AG10803 (cell line): ENCODE measurements at places on chromosomes 12 and 14.
A peak's percentile ranks its signal among the peaks of the same experiment; 100 is the strongest.

- DNase-seq = no peak
Observed at GRCh38 chr12:52066346-52067080, 3.3 kb upstream of the ATG101 start.

DNA sequence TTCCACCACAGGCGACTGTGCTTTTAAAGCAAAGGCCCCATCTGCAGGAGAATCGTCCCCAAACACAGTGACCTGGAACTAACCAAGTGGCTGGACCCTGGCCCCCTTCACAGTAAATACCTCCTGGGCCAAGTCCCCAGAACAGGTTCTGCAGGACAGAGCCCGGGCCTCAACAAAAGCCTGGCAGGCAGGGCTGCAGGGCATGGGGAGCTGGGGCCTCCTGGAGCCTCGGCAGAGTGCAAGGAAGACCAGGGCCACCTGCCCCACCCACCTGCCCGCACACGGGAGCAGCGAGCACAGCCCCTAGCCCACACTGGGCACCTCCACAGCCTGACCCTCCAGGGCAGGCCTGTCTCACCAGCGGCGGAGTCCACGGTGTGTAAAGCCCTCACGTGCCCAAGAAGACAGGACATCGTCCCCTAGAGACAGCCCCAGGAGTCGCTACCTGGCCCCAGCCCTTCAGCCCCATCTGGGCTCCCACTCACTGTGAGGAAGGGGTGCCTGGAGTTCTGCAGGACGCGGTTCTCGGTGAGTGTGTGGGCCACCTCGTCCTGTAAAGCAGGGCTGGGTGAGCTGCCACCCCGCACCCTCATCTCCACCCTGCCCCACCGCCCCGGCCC is 21.0 kb downstream of the AKT1 start:
- DNase-seq = no peak

GRCh38 chr12:22196236-22196635 is 138.3 kb downstream of the ST8SIA1 start:
- no peak for DNase-seq

- DNase-seq = no peak
Observed at GRCh38 chr12:51484119-51484518, 59.5 kb downstream of the SLC4A8 start.

DNA sequence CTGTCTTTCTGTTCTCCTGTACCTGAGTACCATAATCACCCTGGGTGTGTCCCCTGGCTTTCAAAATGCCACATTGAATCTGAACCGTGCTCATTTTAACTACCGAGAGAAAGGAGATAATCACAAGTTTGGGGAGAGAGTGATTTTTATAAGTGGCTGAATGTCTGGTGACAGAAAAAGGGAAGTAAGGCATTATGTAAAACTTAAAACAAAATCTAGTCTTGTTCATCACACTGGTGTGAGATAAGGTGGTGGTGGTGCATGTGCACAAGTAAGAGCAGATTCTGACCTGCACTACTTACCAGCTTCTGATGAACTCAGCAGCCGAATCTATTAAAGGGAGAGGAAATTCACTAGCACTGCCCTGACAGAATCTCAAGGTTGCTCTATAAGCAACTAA is 56.3 kb downstream of the SPPL3 start:
- DNase-seq = no peak

DNA sequence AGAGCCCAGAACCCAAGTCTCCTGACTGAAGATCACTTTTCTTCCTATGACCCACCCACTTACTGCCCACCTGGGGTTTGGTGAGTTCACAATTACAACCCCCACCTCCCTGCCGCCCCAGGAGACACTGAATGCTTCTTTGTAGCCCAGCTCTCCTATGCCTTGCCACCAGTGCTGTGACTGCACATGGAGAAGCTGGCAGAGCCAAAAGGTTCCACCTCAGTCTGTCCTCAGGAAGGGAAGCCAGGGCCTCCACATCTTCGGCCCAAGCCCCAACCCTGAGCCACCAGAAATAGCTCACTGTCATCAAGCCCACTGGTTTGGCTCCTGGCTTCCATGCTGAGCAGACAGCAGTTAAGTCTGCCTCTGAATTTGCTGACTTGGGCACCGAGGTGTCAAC is 25.6 kb downstream of the OTUB2 start:
- DNase-seq = no peak

DNA sequence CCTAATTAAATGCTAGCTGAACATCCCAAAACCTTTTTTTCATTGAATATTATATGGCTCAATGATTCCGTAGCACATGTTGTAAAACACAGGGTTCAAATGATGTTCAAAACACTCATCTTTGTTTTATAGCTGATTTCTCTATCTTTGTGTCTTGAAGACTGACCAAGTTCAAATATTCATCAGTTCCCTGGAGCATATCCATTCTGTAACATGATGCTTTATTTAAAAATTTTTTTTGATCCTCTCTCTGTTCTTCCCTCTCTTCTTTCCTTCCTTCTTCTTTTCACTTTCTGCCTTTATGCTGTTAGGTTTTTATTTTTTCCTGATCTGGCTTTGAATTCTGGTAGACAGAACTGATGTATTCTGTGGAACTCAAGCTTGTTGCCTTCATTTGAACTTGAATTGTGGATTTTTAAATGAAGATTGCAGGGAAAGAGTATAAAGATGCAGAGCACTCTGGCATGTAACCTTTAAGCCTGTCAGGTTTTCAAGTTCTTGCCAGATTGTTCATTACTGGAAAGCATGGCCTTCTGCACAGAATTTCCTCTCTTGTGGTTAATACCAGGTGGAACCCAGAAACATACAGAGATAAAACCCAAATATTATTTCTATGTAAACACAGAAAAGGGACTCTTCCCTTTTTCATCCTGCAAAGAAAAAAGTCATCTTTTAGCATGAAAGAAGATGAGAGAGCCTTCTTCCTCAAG is 39.5 kb downstream of the PROX2 start:
- DNase-seq = no peak

DNA sequence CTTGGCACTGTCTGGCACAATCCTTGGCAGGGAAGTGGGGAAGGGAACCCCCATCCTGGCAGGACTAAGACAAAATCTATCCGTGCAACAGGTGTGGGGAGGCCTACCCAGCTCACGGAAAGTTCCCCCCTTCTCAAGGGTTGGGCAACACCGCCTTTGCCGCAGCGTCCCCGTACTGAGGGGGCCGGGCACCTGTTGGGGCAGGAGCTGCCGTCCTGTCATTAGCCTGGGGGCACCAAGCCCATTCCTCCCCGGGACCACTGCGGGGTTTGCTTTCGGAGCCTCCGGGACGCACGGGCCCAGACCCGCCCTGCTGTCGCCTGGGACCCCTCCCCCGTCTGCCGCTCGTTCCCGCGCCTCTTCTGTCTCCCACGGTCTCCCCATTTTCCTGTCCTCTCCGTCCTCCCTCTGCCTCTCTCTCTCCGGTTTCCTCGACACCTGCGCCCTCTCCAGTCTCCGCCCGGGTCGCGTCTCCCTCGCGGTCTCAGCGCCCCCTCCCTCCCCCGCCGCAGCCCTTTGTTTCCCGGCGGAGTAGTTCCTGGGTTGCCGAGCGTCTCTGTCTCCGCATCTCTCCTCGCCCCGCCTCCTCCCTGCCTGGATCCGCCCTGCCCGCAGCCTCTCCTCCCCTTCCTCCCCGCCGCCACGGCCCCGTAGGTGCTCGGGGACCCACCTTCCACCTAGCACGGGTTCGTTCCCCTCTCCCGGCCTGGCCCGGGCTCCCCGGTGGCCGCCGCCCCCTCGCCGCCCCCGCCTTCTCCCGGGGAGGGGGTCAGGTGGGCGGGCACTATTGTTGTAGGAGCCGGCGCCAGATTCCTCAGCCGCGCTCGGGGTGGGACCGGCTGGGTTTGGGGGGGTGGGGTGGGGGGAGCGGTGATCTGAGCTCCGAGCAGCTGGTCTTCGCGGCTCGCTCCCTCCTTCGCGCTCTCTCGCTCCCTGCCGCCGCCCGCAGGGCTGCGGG is at the start of gene CACNB3:
TSS of gene CACNB3 (plus strand) at position 624 of the 958 bp plus-strand sequence. CDS start 434 bp downstream, outside the sequence.
- peak; percentile 32 for DNase-seq

DNA sequence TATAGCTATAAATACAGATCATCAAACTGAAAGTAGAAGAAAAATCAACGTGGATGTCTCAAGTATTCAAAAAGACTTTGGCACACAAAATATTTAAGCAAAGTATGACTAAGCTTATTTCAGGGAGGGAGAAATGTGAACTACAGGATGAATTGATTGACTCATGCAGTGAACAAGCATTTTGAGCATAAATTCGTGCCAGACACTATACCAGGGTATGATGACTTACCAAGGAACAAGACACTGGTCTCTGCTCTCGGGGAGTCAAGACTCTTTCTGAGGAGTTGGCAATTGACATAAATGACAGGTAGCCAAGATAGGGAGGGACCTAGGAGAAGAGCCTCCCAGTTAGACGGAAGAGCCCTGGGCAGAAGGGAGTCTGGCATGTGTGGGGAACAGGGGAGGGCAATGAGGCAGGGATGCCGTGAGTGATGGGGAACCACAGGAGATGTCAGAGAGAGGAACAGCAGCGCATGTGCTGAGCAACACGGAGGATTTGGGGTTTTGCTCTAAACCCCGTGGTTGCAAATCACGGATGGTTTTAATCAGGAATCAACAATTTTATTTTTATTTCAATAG is 115.2 kb downstream of the TMEM132D start:
- peak; percentile 6 for DNase-seq

GRCh38 chr14:24840204-24840893 is 206.4 kb upstream of the GZMB start:
- DNase-seq = peak; percentile 68

DNA sequence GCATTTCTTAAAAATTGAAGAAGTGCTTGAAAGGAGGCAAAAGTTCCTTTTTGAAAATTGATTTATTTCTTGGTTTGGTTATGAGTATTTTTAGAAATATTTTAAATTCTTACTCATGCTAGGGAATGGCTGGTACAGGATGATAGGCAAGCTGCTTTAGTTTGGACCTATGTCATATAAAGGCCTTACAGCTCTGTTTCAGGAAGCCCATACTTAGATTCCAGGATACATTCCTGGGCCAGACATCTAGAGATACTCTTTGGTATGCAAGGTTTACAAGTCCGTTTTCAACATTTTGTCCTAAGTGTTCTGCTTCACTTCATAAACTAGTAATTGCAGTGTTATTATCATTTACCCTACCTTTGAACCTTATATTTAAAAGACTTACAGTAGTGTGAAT is 186.8 kb downstream of the FUT8 start:
- DNase-seq = peak; percentile 61

DNA sequence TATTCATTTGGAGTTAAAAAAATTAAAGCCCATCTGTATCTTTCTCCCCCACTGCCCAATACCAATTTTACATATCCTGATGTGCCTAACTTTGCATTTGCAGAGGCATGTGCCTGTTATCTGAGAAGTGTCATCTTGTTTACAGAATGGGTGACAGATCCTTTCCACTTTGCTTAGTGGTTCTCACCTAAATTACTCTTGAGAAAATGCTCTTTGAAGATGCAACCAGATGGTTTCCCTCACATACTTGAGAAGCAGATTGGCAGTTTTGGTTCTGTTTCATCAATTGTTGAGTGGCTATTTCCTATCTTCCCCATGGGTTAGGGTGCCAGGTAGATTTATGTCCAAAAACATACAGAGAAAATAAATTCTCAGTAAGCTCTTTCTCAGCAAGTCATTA is 1051.4 kb upstream of the ATXN7L3B start:
- no peak for DNase-seq
